HFFc6 (cell line): ENCODE measurements at places on chromosomes 11 and 22. TPM values are rescaled to one million over a fixed set of nuclear protein-coding genes. Genes with fewer than 3 reads are reported as not detected.

Gene OR10A2
- total RNA-seq: not detected in 3 replicates

Gene SLC39A13
- total RNA-seq: 90.1 to 128 TPM (median 126 TPM) in 3 replicates

Gene GGTLC2
- not detected in 2 replicates for total RNA-seq

Gene SAA1
- total RNA-seq: 0.55 TPM in 1 of 3 replicates, not detected in the others

Gene OR52E8
- total RNA-seq: not detected in 3 replicates

GRCh38 chr11:82732734-82733443 is 775 bp downstream of the FAM181B start:
- no peaks in the 10 kb centered on the region for H3K4me1 ChIP-seq
- H3K36me3 ChIP-seq: no peaks in the 10 kb centered on the region
- no peak overlapping the region for H3K27ac ChIP-seq
- DNase-seq: no peak

DNA sequence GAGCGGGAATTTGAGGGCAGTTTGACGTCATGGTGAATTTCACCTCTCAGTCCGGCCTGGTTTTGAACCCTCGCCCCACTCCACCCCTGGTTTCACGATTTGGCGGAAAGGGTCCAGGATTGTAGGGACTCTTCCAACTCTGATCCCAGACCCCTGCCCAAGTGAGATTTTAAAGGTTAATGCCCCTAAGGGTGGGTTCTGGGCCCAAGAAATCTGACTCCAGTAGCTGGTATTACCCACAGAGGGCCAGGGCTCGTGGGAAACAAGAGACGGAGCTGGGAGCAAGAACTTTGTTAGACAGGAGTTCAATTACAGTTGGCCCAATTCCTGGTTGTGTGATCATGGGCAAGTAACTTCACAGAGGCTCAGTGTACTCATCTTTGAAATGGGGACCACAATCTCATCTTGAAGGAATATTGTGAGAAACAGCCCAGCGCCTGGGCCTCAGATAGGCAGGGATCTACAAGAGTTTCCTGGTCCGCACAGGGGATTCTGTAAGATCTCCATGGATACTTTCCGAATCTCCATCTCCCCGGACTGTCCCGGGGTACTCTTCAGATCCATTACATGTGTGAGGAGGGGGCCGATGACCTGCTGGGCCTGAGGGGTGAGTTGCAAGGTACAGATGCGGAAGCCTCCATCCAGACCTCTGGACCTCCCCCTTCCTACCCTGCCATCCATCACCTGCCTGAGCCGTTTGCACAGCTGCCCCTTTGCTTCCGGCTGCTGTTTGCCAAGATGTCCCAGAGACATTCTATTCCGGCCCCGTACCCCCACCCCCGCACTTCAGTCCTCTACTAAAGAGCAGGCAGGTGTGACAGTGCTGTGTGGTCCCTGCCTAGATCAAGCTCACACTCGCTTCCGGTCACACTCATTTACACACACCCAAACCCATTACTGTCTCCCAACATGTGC is 687 bp upstream of the CALCA start:
- DNase-seq: no peak
- peaks cover 15% of the 10 kb centered on the region for H3K4me1 ChIP-seq
- H3K27ac ChIP-seq: no peak overlapping the region
- no peaks in the 10 kb centered on the region for H3K36me3 ChIP-seq

DNA sequence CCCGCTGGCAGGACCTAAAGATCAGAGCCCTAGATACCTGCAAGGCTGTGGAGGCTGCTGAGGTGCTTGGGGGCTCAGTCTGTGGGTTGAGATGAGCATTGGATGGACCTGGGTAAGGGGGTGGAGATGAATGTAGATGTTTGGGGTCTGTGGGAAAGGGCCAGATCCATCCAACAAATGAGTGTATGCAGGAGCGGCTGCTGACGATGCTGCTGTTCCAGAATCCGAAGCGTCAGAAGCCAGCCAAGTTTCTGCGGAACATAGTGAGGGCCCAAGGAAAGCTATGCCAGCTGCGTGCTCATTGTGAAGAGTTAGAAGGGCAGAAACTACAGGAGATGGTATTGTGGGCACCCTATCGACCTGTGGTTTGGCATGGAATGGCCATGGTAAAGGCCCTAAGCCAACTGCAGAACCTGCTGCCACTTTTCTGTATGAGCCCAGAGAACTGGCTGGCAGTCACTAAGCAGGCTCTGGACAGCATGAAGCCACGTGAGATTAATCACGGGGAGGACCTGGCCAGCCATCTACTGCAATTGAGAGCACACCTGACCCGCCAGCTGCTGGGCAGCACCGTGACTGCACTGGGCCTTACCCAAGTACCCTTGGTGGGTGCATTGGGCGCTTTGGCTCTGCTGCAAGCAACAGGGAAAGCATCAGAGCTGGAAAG is 36.6 kb downstream of the RRP8 start:
- peaks cover 21% of the 10 kb centered on the region for H3K4me1 ChIP-seq
- no peak overlapping the region for H3K4me3 ChIP-seq
- H3K36me3 ChIP-seq: no peaks in the 10 kb centered on the region; the same call in 1 of the 2 replicates
- no peak for DNase-seq

- H3K4me1 ChIP-seq: peaks cover 57% of the 10 kb centered on the region
- peak; percentile 95 for DNase-seq
- peak overlapping the region; percentile 79 for H3K4me3 ChIP-seq
These were observed 104.4 kb upstream of the PLET1 start for GRCh38 chr11:112364962-112365481.

DNA sequence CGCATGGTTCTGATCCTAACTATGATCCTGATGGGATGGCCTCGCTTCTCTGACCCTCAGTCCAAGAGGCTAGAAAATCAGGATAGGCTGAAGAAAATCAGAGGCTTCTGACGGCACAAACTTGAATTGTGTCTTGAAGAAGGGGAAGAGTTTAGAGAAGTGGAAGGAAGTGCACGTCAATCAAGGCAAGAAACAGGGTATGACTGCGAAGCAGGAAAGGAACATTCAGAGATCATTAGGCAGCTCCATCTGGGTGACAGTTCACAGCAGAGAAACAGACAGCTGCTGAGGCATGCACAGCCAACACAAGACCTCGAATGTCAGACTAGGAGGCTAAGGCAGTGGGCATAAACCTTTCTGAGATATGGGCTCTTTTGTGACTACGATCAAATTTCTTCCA is 29.3 kb downstream of the CLPB start:
- no peak overlapping the region for H3K27ac ChIP-seq
- H3K4me1 ChIP-seq: peaks cover 14% of the 10 kb centered on the region
- H3K27me3 ChIP-seq: no peaks in the 10 kb centered on the region; the same call in 1 of the 2 replicates
- DNase-seq: no peak
- no peak overlapping the region for H3K4me3 ChIP-seq

DNA sequence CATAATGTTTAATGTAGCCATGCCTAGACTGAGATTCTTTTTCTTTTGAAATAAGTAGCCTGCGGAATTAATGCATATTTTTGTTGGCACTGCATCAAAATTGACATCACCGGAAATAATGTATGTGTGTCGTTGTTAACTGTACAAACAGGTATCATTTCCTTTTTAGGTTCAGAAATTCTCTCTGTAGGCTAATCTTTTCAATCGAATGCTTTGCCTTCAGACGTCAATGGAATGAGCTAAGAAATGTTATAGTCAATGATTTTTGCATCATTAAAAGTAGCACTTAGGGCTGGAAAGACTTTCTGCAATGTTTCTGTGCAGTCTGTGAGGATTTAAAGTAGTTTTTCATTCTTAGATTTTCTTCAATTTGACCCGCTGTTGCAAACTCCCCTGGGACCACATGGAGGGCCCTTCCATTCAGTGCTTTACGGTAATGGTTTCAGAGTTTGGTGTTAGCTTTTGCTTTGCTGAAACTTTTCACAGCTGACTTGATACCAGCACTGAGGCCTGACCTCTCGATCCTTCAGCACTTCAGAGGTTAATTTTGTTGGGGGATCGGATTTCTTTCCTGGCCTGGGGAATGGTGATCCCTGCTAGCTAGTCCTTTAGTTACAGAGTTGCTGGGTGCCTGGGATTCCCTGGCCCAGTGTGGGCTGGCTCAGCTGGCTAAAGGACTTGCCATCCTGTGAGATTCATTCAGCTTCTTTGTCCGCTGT is 137.8 kb downstream of the DBX1 start:
- no peak overlapping the region for H3K4me3 ChIP-seq
- H3K4me1 ChIP-seq: peaks cover 21% of the 10 kb centered on the region
- no peak for DNase-seq
- H3K27me3 ChIP-seq: peaks cover 2% of the 10 kb centered on the region; the same call in 1 of the 2 replicates
- 0 out of 2 replicates have a peak, but pooled peaks cover 4% of the 10 kb centered on the region for H3K36me3 ChIP-seq

- no peaks in the 10 kb centered on the region; the same call in 1 of the 2 replicates for H3K27me3 ChIP-seq
- no peak overlapping the region for H3K4me3 ChIP-seq
- no peak overlapping the region for H3K27ac ChIP-seq
- 0 out of 2 replicates have a peak, but pooled peaks cover 6% of the 10 kb centered on the region for H3K36me3 ChIP-seq
- H3K4me1 ChIP-seq: 0 out of 2 replicates have a peak, but pooled peaks cover 6% of the 10 kb centered on the region
These were observed 157.6 kb downstream of the LDLRAD3 start for GRCh38 chr11:36101466-36101865.

DNA sequence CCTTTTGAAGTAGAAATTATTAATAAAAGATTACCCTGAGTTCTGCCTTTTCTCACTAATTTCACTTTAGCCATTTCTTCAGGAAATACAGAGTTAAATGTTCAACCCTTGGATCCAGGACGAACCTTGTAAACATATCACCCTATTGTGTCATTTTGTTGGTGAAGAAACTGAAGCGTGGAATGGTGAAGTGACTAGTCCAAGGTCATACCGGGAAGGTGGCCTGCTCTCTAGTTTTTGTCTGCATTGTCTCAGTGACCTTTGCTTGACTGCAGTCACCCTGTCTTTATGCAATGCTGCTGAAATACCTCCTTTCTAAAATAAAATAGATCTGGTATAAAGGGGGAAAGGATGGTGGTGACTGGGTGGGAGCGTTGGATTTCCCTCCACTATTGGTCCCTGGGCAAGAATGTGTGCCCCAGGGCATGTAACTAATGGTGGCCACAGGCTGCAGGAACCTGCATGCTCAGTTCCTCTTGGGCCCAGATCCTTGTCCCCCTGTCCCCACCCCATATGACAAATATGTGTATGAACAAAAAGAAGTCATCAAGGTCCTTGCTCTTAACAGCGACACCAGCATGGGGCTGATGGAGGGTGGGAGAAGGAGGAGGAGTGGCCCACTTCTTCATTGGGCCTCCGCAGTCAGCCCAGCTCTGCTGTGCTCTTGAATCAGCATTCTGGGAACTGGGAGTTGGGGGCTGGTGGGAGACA is 977 bp upstream of the SORL1-AS1 start:
- no peaks in the 10 kb centered on the region for H3K4me1 ChIP-seq
- DNase-seq: no peak
- H3K4me3 ChIP-seq: no peak overlapping the region
- no peak overlapping the region for H3K27ac ChIP-seq
- no peaks in the 10 kb centered on the region for H3K36me3 ChIP-seq

DNA sequence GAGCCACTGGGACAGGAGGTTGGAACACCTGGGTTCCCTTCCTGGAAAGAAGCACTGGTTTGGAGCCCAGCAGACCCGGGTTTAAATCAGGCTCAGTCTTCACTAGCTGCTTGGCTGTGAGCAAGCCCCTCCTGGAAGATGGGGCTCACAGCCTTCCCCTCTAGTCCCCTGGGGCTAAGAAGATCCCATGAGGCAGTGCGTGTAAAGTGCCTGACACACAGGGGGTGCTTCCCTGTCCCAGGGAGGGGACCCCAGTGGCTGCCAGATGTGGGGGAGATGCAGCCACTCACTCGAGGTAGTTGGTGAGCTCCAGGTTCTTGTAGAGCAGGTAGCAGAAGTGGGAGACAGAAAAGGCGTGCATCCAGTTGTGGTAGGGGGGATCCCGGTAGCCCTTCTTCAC is 93.2 kb downstream of the PDE2A start:
- H3K4me1 ChIP-seq: no peaks in the 10 kb centered on the region
- H3K27me3 ChIP-seq: peaks cover 35% of the 10 kb centered on the region
- H3K27ac ChIP-seq: no peak overlapping the region

DNA sequence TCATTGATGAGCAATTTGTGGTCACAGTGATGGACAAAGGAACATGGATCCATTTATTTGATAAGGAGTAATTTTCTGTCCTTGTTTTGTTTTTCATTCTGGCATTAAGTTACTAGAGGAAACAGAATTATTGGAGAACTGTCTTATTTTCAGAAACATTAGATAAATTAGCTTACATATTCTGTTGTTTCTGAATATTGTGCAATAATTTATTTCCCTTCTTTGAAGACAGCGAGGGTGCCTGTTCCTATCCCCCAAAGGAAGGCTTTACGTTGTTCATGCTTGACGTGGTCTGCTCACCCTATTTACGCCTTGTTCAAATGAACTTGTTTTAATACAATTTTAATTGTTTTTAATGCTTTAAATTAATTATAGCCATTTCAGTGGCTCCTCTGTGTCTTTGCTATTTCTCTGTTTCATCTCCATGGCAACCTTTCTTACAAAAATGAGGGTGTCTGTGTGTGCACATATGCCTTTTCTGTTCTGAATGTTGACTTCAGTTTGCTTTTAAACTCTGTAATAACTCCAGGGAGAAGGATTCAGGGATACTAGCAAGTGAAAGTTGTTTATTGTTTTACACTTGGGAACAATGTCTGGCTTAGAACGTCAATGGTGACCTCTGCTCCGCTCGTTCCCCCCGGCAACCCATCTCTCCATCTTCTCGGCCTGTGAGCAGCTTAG is 138.3 kb upstream of the PLET1 start:
- H3K4me1 ChIP-seq: no peaks in the 10 kb centered on the region
- H3K36me3 ChIP-seq: no peaks in the 10 kb centered on the region
- H3K4me3 ChIP-seq: no peak overlapping the region
- no peak for DNase-seq

GRCh38 chr11:110075847-110076208 is 17.4 kb upstream of the ZC3H12C start:
- H3K4me3 ChIP-seq: no peak overlapping the region
- no peak overlapping the region for H3K27ac ChIP-seq
- H3K27me3 ChIP-seq: peaks cover 1% of the 10 kb centered on the region; the same call in 1 of the 2 replicates
- H3K36me3 ChIP-seq: no peaks in the 10 kb centered on the region
- DNase-seq: no peak
- H3K4me1 ChIP-seq: peaks cover 33% of the 10 kb centered on the region

GRCh38 chr11:19359221-19360000 is 118.7 kb upstream of the E2F8 start:
- H3K4me3 ChIP-seq: no peak overlapping the region
- H3K27me3 ChIP-seq: peaks cover 19% of the 10 kb centered on the region
- no peaks in the 10 kb centered on the region for H3K36me3 ChIP-seq
- no peak overlapping the region for H3K27ac ChIP-seq
- DNase-seq: peak; percentile 46

DNA sequence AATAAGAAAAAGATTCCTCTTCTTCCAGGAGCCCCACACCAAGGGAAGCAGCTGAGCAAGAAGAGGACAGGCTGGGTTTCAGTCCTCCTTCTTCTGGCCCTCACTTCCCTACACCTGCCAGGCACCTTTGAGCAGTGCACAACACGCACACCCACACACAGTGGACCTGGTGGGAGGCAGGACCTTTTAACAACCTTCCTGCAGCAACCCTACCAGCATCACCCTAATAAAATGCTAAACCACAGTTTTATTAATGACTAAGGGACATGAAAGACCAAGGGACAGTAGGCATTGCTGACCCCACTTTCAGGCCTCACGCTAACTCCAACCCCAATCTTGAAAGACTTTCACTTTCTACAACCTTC is 12.2 kb downstream of the ARAP1 start:
- DNase-seq: no peak
- no peaks in the 10 kb centered on the region; the same call in none of the 2 replicates for H3K27me3 ChIP-seq
- 0 out of 2 replicates have a peak overlapping the region, but pooled peaks have one; percentile 14 for H3K27ac ChIP-seq
- H3K4me3 ChIP-seq: no peak overlapping the region
- no peaks in the 10 kb centered on the region for H3K36me3 ChIP-seq
- peaks cover 75% of the 10 kb centered on the region for H3K4me1 ChIP-seq
